ENCODE measurements at places on chromosomes 16 and 17.

GRCh38 chr17:37741341-37742115, 3.3 kb downstream of the HNF1B start:
- DNase-seq, result no peak

- no peak for DNase-seq
Measured at GRCh38 chr17:28276011-28276410, 43.0 kb upstream of the TMEM97 start.

GRCh38 chr16:23670137-23670776, 8.4 kb upstream of the PLK1 start:
- no peak for DNase-seq

GRCh38 chr17:31568539-31568938, 177.1 kb downstream of the RAB11FIP4 start:
- DNase-seq, result no peak

DNA sequence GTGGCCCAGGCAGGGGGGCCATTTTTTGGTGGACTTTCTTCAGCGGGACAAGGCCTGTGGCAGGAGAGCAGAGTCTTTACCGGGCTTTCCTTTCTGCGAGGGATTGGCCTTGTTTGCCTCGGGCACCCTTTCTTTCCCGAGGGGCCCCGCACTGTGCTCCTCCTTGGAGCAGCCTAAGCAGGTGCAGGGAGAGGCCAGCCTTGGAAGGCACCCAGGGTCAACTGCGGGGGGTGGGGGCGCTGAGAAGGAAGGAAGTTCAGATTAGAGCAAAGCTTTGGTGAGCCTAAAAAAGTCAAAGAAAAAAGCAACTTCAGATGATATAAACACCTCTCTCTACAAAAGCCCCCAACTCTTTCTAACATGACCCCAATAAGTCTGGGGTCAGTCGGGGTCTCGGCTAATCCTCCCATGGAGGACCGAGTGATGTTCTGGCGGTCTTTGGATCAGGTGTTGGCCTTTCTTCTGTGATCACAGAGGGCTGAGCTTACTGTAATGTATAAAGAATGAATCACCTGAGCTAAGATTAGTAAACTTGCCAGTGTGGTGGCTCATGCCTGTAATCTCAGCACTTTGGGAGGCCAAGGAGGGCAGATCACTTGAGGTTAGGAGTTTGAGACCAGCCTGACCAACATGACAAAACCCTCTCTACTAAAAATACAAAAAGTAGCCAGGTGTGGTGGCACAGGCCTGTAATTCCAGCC, 63.0 kb downstream of the PGS1 start:
- no peak for DNase-seq

DNA sequence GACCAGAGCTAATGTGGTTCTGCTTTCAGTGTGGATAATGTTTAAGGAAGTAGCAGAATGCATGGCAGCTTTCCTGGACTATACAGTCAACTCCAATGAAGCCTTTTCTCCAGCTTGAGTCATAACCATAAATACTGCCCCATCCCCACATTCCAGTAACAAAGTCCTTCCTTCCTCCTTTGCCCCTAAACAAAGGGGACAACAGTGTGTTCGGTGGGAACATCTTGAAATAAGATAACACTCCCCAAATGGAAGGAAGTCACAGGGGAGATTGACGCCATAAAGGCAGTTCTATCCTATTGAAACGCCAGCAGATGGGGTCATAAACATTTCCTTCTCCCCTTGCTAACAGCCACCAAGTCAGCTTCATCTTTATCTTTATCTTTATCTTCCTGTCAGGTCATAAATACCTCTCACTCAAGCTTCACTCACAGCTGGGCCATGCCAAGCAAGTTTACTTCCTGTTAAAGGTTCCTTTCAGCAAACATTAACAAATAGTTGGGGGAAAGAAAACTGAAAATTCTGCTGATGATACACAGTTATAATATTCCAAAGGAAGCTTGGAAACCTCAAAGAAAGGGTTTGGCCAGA, 136.7 kb downstream of the SNX11 start:
- DNase-seq, result no peak

- no peak for DNase-seq
Measured at GRCh38 chr16:57667048-57667525, 1.0 kb upstream of the ADGRG3 start.

- DNase-seq, result no peak
Measured at GRCh38 chr16:30569746-30570635, 1.5 kb downstream of the ZNF688 start.

DNA sequence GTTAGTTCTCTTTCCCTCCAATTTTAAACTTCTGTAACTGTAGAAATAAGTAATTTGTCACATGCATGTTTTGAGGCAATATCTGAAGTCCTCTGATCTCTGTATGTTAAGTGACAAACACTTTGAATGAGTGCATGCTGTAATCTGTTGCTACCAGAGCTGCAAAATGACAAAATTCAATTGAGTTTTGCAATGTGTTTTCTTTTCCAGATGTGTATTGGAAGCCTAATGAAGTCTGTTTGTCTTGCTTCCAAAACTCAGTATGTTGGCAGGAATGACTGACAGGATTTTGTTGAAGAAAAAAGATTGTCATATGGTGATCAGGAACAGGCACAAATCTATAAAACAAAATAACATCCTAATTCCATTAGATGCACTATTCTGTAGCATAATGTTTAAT, 561.6 kb upstream of the CDH8 start:
- no peak for DNase-seq

- no peak for DNase-seq
Measured at GRCh38 chr17:5826384-5826783, 242.1 kb upstream of the NLRP1 start.

GRCh38 chr17:80866050-80866793, 125.4 kb upstream of the CHMP6 start:
- DNase-seq, result no peak

- no peak for DNase-seq
Measured at GRCh38 chr16:66287926-66288325, 78.6 kb upstream of the CDH5 start.

All from right lung (tissue), 10 donors.